ENCODE measurements at places on chromosomes 7 and 10.

DNA sequence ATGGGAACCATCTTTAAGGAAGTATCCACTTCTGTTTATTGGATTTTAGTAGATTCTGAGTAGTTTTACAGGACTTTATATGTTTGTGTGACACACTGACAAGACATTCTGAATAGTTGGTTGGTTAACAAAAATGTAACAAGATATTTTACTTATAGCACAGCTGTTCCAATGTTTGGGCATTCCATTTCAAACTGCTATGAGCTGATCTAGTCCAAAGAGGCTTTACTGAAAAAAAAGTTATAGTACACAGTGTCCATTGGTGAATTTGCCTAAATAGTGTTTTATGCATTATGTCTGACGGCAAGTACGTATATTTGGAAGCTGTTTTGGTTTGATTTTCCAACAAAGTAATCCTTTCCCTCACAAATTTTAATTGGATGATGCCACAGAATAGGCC is 99.1 kb downstream of the SAMD9 start:
- no peak for DNase-seq

DNA sequence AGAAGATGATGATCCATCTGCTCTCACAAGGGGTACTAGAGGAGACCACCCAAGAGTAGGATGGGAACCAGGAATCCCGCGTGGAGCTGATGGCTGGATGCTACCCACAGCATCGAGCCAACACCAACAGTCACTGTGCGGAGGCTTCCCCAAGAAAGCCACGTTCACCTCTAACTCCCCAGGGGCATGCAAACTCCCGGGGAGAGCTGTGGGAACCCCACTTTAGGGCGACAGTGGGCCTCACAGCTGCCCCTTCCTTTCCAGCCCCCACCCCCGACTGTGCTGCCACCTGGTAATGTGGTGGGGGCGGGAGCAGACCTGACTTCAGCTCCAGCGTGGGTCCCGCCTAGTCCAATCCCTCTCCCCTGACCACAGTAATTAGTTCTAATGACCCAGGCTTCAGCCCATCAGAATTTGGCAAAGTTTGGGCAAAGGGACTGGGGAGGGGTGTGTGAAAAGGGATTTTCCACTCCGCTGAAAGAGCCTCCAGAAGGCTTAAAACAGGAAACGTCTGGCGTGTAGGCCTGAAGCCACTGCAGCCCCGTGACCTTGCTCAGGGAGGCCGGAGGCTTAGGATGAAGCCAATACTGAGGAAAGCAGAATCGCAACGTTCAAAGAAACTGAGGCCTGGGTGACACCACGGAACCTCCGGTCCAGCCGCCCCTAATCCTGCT is 20.3 kb downstream of the ASB13 start:
- no peak for DNase-seq

DNA sequence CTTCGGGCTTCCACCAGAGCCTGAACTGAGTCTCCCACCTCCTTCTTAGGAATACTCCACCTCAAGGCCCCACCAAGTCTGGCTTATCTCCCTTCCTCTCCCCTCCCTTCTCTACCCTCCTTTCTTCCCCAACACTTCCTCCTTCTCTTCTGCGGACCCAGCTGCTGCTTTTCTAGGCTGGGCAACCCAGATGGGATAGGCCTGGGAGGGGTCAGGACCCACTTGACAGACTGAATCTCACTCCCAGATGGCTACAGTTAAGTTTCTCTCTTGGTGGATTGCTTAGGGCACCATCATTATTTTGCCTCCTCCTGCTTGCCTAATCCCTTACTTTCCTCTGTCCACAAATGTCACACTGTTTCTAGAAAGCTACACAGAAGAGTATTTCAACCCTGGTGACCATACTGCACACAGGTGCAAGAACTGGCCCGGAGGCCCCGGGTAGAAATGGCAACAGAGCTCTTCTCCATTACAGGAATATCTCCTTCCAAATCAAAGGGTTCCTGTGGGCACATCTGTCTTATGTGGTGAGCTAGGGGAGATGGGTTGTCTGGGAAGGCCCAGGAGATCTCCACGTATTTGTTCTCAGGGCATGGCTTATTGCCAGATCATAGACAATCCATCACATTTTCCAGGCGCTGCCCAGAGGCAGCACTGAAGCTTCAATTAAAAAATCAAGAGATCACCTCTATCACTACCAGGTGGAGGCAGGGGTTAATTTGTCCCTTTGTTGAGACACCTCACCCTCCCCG is 5.1 kb upstream of the HOXA11 start:
- no peak for DNase-seq

DNA sequence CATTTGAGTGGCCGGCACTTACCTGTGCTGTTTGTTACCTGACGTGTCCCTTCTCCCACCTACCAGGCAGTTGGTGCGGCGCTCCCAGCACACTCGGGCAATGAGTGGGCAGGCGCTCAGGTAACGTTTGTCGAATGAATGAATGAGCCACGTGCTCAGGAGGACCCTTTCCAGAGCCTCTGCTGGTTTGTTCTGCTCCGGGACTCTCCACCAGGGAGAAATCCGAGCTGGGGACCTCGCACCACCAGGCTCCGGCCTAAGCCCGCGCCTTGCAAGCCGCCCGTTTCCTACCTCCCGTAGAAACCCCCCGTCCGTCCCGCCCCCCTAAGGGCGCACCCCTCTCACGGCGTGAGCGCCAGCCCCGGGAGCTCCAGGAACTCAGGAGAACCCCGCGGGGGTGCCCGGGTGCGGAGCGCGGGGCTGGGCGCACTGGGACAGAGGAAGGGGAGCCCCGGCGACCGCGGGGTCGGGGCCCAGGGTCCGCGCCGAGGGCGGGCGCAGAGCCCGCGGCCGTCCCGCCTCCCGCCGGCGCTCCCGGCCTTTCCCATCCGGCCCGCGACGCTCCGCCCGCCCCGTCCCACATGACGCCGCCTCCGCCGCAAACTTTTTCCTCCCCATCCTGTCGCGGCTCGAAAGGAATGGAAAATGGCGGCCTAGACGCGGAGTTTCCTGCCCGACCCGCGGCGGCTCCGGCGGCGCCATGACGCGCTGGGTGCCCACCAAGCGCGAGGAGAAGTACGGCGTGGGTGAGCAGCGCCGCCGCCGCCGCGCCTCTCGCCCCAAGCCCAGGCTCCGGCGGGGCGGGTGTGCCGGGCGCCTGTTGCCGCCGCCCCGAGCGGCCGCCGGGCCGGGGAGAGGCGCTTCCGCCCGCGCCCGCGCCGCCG is at the start of gene DOCK1:
Gene DOCK1, plus strand, starts transcription at position 611 of the 884 bp plus-strand sequence. Its CDS starts 90 bp downstream, at position 701.
- no peak for DNase-seq

DNA sequence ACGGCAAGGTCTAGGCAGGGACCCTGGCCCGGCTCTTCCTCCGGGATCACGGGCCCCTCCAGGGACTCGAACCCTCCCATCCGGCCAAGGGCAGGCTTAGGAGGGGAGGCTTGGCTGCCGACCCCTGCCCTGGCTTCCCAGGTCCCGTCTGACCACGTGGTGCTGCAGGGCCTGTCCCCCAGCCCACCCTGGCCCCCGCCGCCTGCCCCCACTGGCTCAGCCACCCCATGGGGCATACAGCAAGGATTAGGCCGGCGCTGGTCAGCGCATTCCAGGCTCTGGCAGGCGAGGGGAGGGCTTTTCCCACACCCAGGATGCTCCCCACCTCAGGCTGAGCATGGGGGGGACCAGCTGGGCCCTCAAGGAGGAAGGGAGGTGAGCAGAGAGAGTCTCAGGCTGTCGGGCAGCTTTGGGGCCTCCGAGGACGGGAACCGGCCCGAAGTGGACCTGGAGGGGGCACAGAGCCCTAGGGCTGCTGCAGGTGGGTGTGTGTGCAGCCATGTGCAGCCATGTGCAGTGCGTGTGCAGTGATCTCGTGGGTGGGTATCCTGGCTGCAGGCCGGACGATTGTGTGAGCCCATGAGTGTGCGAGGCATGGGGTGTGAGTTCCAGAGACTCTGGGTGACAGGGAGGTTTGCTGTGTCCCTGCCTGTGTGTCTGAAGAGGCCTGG is 713 bp upstream of the GRIFIN start:
- DNase-seq, result no peak
